Large intestine (tissue), 12 donors: ENCODE measurements at places on chromosomes 1 and 21.

DNA sequence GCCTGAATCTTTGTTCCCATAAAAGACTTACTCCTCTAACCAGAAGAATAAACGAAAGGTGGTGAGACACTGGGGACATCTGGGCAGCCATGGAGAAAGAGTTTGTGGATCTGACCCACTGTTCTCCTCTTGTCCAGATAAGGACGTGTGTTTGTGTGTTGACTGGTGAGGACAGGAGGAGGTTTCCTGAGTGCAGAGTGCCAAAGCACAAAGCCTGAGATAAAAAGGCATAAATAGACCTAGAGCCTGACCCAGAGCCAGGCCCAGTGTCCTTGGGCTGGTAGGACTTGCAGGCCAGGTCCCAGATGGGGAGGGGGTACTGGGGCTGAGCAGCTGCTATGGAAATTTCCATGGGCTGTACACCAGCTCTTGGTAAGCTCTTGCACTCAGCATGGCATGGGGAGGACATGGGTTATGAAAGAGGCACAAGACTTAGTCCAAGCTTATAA lies 19.6 kb upstream of the COQ8A start:
- no peak for DNase-seq

- no peak for DNase-seq
Observed at GRCh38 chr1:208917723-208918122, 665.8 kb upstream of the CAMK1G start.

- no peak for DNase-seq
Observed at GRCh38 chr1:72063364-72064044, 218.8 kb downstream of the NEGR1 start.

GRCh38 chr1:37476460-37477197 lies 2.2 kb downstream of the ZC3H12A start:
- DNase-seq = peak; percentile 85

GRCh38 chr1:87108228-87108627 lies 193.8 kb downstream of the HS2ST1 start:
- DNase-seq = no peak

DNA sequence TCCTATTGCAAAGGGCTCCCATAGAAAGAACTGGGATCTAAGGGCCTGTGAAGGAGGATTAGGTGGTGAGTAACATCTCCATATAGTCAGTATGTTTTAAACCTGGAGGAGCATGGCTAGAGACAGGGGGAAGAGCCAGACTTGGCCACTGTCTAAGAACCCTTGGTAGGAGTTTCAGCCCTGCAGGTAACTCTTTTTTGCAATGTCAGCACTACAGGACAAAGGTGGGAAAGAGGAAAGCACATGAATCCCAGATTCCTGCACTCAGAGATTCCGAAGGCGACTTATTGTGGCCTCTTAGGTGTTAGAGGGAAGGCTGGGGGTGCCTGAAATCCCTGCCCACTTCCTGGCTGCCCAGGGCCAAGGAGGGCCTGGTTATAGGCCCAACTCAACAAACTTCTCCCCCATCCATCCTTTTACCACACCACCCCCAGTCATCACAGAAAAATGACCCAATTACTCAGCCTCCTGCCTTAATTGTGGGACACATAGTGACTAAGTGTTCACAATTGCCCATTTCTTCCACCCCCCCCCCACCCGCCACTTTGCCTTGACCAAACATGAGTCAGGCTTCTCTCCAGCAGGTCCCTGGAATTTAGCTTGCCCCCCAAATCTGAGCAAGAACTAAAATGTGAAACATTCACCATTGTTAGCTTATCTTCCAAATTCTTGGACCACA lies 1.9 kb upstream of the NTNG1 start:
- no peak for DNase-seq

DNA sequence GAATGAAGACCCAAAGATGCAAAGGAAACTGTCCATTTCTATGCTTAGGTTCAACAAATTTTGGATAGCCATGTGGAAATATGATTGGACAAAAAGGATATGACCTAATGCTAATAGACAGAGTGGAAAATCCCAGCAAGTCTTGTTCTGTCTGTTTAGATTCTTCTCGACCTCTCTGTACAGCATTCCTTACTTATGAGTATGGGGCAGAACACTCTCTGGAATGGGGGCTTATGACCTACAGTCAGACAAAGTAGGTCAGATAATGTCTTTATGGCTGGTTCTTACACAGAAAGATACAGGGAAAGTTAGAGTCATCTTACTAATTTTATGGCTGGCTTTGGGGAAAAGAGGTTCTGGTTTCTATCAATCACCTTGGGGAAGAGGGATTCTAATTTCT lies 2.8 kb downstream of the GCSAML start:
- no peak for DNase-seq

- DNase-seq = no peak
Observed at GRCh38 chr21:42012763-42013329, 2.7 kb upstream of the ZBTB21 start.

GRCh38 chr1:161803181-161803580 lies 37.1 kb downstream of the ATF6 start:
- no peak for DNase-seq

- no peak for DNase-seq
Observed at GRCh38 chr1:165162671-165163241, 193.8 kb downstream of the LMX1A start.

DNA sequence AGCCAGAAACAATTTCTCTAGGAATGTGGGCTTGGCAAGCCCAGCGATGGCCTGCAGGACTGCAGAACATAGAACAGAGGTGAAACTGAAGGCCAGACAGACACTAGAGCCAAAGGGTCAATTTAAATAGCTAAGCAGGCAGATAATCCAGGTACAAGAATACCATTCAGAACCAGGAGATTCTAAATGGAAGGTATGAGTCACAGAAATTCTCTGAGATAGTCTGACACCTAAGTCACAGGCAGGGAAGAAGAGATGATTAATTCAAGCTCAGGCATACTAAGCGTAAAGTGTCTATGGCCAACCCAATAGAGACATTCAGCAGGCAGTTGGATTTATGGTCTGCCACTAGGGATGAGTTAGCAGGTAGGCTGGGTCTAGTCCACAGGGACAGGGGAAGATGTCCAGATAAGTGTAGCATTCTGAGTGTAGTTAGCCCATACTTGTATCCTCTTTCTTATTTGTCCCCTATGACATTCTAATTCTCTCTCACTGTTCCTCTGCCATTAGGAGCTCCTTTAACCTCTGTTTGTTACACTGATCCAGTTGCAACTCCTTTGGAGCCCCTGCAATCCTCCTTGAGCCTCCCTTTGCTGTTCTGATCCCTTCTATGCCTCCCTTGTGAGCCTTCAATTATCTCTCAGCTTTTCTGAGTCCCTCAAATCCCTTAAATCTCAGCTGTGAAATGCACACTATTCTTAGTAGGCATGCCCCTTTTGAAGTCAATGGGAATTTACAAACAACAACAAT lies 383.8 kb downstream of the LMO4 start:
- DNase-seq = peak; percentile 86

DNA sequence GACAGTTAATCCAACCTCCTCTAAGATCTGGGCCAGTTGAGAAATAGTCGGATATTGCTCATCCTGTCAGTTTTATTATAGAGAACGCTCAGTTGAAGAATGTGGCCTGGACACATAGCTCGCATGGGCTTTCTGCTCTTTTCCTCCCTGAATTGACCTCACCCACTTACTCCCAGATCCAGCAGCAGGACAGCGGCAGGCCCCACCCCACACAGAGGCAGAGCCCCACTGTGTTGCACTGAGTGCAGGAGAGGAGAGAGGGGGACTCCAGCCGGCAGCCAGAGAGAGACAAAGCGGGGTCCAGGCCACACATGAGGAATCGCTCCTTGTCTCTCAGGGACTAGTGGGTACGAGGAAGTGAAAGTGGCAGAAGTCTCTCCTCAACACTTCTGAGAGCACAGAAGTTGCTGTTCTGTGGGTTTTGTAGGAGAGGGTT lies 78.6 kb downstream of the LAMC1 start:
- no peak for DNase-seq

- no peak for DNase-seq
Observed at GRCh38 chr1:53482441-53483153, 23.4 kb downstream of the DMRTB1 start.

GRCh38 chr21:45529785-45530422 lies 12.3 kb downstream of the SLC19A1 start:
- DNase-seq = no peak

- no peak for DNase-seq
Observed at GRCh38 chr1:11989669-11990068, 9.4 kb downstream of the MFN2 start.

GRCh38 chr1:74530892-74531291 lies 18.5 kb upstream of the LRRC53 start:
- no peak for DNase-seq

GRCh38 chr1:98766255-98766654 lies 104.7 kb downstream of the SNX7 start:
- no peak for DNase-seq

DNA sequence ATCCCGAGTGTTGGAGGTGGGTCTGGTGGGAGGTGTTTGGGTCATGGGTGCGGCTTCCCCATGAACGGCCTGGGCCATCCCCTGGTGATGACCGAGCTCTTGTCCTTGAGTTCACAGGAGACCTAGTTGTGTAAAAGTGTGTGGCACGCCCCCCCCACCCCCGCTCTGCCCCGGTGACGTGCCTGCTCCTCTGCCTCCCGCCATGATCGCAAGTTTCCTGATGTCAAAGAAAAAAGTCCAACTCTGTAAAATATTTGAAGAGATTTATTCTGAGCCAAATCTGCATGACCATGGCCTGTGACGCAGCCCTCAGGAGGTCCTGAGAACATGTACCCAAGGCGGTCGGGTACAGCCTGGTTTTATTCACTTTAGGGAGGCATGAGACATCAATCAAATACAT lies 125.1 kb upstream of the COL6A1 start:
- no peak for DNase-seq

- no peak for DNase-seq
Observed at GRCh38 chr1:162599451-162599850, 32.8 kb upstream of the DDR2 start.

DNA sequence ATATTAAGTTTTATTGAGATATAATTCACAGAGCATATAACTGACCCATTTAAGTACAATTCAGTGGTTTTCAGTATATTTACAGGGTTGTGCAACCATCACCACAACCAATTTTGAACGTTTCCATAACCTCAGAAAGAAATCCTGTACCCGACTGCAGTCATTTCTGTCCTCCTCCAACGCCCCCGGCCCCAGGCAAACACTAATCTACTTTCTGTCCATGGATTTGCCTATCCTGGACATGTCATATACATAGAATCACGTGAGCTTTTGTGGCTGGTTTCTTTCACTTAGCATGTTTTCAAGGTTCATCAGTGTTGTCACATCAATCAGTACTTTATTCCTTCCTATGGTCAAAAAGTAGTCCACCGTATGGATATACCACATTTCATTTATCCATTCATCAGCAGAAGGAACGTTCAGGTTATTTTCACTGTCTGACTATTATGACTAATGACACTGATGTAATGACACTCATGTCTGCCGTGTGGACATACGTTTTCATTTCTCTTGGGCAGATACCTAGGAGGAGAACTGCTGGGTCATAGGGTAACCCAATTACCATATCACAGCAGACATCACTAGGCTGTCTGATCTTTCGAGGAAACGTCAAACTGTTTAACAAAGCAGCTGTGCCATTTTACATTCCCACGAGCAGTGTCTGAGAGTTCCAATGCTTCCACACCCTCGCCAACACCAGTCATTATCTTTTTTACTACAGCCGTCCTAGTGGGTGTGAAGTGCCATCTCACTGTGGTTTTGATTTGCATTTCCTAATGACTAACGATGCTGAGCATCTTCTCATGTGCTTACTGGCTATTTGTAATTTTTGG lies 30.8 kb downstream of the MRPL37 start:
- DNase-seq = no peak

- no peak for DNase-seq
Observed at GRCh38 chr1:85555867-85556573, 24.5 kb upstream of the CCN1 start.

- no peak for DNase-seq
Observed at GRCh38 chr1:67213164-67213563, 46.9 kb downstream of the IL23R start.

DNA sequence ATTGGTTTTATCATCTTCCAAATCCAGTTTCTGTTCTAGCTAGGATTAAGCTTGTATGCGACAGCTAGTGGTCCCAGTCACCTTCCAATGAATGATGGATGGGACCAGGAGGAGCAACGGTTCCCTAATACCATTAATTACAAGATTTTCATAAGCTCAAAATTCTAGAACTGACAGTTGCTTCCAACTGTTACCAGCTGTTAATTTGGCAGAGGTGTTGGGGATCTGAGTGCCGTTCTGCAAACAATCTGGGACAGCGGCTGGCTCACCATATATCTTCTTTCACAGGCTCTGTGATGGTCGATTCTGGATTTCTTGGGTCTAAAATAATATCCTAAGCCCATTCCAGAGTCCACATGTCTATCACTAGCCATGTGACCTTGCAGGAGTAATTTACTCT lies 34.5 kb upstream of the RALGPS2 start:
- no peak for DNase-seq

DNA sequence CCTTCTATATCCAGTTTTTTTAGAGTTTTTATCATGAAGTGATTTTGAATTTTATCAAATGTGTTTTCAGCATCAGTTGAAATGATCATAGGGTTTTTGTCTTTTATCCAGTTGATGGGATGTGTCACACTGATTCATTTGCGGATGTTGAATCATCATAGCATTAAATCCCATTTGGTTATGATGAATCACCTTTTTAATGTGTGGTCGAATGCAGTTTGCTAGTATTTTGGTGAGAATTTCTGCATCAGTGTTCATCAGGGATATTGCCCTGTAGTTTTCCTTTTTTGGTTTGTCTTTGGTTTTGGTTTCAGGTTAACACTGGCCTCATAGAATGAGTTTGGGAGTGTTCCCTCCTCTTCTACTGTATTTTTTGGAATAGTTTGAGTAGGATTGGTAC lies 80.3 kb downstream of the DIRAS3 start:
- DNase-seq = no peak

DNA sequence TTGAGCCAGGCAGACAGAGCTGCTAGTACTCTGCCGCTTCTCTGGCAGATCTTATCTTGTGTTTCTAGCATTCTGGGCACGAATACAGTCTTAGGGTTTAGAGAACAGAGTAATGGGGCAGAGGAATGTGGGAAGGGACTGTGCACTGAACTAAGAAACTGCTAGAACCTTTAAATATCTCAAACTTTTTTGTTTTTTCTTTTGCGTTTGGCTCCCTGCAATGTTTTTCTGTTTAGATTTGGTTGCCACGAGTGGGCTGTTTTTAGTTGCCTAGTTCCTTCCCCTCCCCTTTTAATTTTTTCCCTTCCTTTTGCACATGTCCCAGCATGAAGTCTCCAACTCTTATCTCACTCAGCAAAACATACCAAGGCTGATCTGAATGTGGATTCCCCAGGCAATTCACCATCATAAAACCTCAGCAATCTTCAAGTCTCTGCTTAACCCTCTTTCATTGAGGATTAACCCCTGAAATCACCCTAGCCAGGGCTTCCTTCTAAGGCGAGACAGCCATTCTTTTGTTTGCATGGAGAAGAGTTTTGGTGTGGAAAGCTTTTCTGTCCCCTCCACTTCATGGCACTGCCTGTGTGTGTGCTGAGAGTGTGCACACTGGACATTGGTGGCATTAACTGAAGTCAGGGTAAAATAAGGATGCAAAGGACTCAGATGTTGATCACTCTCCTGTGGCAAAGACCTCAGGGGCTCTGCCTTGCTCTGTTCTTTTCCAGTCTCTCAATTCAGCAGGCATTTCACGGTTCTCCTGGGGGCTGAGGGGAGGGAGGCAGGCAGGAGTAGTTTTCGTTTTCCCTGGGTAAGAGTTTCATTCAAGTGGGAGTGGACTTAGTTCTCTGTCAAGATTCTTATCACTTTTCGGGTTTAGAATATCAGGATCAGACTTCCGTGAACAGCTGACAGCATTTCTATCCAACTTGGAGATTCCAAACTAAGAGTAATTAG lies 2.8 kb upstream of the ATF3 start:
- DNase-seq = peak; percentile 71
